Activated gamma-delta T cell treated with Interleukin-2 at 50 U/mL for 16 hours (primary cell): ENCODE measurements at places on chromosomes 3 and 15.

DNA sequence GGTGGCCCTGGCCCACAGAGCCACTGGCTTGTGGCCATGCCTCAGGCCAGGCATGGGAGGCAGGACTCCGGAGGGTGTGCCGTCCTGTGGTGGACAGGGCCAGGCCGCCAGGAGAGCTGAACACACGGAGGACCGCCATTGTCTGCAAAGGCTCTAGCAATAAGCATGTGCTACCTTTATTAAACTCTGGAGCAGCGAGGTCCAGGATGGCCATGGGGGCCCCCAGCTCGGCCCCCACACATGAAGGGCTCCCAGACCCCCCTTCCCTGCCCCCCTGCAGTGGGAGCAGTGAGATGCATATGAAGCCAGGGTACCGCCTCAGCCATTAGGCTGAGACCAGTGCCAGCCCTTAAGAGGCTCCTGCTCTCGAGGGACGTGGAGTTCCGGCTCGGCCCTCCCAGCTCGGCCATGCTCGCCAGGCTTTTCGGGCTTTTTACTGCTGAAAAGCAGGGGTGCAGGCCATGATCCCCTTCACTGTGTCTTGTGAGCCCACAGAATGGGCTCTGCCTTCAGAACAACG lies 2.7 kb downstream of the AMIGO3 start:
- no peak for DNase-seq

DNA sequence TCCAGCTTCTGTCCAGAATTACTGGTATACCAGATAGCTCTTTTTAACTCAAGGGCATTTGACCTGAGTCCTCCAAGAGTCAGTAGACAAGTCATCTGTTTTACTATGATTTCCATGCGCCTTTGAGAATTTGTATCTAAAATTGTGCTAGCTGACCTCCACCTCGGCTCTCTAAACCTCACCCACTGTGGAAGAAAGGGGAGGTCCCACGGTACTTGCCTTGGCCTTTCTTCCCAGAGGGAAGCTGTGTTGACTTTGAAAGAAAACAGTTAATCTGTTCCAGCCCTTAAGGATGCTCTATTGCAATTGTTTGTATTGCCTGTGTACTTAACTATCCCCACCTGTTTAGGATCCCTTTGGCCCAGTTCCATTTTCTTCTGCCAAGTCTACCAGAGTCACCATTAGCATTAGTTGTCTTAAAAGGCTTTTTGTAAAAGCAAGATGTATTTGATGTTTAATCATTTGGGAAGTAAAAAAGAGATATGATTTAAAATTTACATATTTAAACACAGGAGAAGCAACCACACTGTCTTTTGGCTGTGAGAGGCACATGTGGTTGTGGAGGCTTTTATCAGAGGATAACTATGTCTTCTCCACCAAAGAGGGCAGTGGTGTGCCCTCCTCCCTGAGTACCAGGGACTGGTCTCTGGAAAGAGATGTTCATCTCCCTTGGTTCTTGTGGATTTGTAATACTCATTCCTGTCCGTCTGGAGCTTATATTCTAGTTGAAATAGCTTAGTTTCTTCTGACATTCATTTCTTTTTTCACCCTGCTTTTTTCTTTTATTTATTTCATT lies 88.8 kb downstream of the CRTC3 start:
- no peak for DNase-seq

DNA sequence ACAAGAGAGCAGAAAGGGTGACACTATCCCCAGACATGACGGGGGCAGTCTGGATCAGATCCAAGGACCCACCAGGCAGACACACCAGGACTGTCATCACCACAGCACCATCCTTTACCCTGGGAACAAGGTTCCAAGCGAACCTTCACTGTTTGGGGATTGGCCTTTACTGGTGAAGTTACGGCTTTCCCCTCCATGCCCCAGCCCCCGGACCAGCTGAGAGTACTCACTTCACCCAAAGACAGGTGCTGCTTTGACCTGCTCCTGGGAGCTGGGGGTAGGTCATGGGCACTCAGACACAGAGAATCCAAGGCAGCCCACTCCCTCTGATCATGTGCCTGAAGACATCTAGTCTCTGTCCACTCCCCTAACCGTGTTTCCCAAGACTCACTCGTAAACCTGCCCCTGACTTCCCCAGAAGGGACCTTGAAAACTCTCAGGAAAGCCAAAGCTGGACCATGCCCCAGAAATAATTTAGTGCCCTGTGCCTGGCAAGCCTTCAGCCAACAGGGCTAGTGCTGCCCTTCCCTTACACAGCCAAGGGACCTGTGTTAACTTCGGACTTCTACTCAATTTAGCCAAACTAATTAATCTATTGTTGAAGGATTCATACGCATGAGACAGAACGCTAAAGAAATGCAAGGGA lies 2.8 kb downstream of the RRP9 start:
- no peak for DNase-seq

DNA sequence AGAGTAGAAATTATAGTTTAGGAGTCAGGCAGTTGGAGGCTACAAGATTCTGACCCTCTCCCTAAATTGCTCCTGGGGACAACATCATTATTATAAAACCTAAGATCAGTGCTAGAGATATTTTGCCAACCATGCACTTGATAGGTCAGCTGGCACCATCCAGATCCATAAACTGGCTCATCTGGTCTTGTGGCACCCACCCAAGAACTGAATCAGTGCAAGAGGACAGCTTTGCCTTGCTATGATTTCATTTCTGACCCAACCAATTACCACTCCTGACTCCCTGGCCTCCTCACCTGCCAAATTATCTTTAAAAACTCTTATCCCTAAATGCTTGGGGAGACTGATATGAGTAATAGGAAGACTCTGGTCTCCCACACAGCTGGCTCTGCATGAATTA lies 461.1 kb upstream of the TGFBR2 start:
- no peak for DNase-seq

DNA sequence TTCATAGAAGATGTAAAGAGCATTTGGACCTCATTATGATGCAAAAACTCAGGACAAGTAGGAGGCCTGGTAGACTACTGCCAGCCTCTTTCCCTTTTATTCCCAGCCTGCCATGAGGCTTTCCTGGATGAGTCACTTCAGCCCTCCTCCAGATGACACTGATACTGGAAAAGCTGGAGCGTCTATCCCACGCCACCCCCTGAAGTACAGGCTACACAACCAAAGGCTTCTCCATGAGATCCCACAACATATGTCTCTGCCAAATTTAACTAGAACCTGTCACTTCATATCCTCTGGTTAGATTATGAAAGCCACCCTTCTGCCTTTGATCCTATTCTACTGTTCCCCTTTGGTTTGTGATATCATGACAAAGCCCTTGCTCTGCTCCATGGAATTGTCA lies 56.1 kb upstream of the CPNE4 start:
- no peak for DNase-seq

- no peak for DNase-seq
Observed at GRCh38 chr15:64343222-64343621, 12.8 kb downstream of the CSNK1G1 start.

- no peak for DNase-seq
Observed at GRCh38 chr3:172987273-172987672, 153.8 kb downstream of the SPATA16 start.

GRCh38 chr3:102068327-102068726 lies 219.0 kb downstream of the NFKBIZ start:
- DNase-seq, result no peak

DNA sequence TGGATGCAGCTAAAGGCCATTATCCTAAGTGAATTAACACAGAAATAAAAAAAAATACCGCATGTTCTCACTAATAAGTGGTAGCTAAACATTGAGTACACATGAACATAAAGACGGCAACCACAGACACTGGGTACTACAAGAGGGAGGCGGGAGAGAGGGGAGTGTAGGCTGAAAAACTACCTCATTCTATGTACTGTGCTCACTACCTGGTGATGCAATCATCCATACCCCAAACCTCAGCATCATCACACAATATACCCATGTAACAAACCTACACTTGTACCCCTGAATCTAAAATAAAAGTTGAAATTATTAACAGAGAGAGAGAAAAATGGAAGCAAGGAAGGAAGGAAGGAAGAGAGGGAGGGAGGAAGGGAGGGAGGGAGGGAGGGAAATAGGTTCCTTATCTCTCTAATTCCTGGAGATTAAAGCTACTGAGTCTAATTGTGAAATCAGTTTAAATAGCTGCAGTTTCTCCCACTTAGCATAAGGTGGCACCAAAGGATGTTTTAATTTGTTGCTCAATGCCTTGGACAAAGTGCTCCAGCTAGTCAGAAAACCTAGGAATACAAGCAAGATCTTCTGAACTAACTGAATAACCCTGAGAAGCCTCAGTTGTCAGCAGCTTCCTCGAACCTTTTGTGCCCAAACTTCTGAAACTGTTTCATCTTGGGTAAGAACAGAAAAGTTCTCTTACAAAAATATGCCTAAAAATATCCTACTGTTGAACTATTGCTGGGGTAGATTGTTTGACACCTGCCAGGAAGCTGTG lies 79.4 kb upstream of the ATP11B start:
- no peak for DNase-seq

DNA sequence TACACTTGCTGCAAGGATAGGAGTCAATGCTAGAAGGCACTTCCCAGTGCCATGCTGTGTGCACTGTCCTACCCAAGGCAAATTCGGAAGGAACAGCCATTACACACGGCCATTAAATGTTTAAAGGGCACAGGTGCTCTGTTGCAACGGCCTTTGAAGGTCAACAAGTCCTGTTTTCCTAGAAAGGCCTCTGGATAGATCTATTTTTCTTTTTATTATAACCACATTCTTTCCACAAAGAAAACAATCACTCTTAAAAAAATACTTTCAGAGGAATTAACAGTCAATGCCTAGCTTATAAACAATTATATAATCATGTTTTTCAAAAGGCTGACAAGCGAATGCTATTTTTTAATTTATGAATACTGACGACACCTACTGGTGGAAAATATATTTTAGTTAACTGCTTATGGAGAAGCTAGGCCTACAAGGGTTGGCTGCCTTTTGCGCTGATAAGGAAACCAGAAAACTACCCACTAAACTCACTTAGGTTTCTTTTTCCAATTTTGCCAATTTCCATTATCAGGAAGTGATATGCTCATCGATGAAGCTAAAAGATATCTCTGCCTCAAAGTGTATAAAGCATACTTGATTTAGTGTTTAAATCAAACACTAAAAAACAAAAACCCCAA lies 2.4 kb downstream of the ARHGEF3 start:
- DNase-seq, result no peak

GRCh38 chr3:54936561-54936960 lies 8.7 kb upstream of the LRTM1 start:
- no peak for DNase-seq

DNA sequence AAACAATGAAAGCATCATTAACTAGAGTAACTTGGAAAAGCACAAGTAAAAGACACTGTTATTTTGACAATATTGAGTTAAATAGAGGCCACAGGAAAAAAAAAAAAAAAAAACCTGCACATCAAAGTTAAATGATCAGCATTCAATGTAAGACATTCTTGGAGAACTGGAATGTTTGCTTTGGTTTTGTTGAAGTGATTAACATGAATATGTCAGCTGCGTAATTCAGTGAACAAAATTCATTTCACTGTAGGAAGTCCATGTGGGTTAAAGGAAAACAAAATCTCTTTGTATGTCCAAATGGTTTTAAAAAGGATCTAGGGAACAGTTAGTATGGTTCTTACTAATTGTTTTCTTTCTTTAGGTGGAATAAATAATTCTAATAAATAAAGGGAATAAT lies 252.8 kb upstream of the CNTN6 start:
- DNase-seq, result no peak

GRCh38 chr3:181711325-181712135 lies at the start of gene SOX2:
Gene SOX2, plus strand, starts transcription at chr3:181711925. Its CDS starts 436 bp downstream, at chr3:181712361.
- DNase-seq, result no peak

DNA sequence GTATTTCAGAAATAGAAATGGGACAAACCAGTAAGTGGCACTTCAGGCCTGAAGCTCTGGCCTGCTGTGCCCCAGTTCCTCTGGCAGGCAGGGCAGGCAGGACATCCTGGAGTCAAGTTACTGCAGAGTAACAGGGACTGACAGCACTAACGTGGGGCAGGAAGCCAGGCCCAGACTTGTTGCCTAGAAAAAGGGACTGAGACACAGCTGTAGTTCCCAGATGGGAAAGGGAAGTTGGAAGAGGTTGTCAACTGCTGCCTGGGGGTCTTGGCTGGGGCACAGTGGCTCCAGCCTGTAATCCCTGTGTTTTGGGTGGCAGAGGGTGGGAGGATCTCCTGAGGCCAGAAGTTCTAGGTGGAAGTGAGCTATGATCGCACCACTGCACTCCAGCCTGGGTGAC lies 171.9 kb downstream of the FMN1 start:
- DNase-seq, result no peak

- DNase-seq, result no peak
Observed at GRCh38 chr3:78287085-78287484, 1247.2 kb downstream of the ROBO2 start.

GRCh38 chr3:15256861-15257341 lies 50.9 kb downstream of the CAPN7 start:
- DNase-seq, result no peak

- no peak for DNase-seq
Observed at GRCh38 chr3:78090382-78090781, 1050.5 kb downstream of the ROBO2 start.

DNA sequence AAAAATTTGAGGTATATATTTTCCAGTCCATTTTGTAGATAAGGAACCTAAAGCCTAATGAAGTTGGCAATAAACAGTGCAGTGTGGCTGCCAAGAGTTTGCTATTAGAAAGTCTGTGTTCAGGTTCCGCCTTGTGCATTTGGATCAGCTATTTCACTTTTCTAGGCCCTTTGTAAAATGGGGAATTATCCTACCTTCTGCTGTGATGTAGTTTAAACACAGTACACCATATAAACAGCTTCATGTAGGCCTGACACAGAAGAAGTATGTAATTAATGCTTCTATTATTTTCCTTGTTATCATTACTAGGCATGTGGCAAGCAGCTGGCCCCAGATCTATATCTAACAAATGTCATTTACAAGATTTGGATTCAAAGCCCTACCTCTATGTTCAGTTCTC lies 456.3 kb downstream of the GABRG3 start:
- no peak for DNase-seq

DNA sequence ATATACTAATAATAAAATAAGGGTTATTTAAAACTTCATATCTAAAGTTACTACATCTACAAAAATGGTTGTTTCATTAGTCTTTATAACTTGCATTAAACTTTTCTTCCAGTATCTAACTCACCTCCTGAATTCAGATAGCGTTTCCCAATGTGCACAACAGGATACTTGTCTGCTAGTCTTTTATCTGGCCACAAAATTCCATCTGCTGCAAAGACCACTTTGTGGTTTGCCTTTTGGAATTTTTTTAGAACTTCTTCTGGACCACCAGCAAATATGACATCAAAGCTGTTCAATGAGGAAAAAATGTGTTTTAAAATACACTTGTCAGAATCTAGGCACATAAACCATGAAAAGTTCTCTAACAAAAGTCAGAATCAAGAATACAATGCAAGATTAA lies 50.8 kb downstream of the PLOD2 start:
- no peak for DNase-seq

- no peak for DNase-seq
Observed at GRCh38 chr15:68642491-68642845, 63.7 kb downstream of the CORO2B start.

- no peak for DNase-seq
Observed at GRCh38 chr15:89187301-89187985, 33.9 kb downstream of the RLBP1 start.
